RPMI8226 (cell line): ENCODE measurements at places on chromosomes 5 and 9.
A peak's percentile ranks its signal among the peaks of the same experiment; 100 is the strongest.

DNA sequence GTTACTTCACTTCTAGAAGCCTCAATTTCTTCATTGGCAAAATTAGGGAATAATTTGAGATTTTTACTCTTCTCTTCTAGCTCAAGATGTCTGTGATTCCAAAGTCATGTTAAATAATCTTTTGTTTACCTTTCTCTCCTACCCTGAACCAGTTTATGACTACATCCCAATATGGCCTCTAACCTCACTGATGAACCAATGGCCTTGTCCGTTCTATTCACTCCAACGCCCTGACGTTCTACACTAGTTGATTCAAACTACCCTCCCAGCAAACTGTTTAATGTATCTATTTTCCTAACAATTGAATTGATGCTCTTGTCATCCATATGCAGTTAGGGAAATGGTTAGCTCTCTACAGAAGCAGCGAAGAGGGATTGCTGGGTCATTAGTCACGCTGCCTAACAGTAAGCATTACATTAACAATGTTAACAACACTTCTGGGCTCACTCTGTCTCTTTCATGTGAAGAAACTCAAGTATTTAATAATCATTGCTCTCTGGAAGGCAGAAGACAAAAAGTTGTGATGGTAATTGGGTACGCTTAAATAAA is 38.0 kb downstream of the RAPGEF1 start:
- no peak for DNase-seq

DNA sequence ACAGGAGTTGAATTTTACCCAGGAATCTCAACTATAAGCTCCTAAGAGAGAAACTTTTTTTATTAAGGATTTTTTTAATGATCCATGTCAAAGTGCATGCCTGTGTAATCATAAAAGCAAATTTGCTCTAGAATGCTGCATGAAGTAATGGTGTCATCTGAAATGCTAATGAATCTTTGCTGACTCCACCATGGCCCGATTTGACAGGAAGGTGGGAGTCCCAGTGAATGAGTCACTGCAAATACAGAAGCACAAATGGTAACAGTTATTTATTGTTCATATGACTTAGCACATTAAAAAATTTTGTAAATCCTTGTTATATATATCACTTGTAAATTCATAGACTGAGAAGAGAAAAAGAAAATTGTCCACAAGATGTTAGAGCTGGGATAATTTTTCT is 341.3 kb downstream of the RASEF start:
- no peak for DNase-seq

DNA sequence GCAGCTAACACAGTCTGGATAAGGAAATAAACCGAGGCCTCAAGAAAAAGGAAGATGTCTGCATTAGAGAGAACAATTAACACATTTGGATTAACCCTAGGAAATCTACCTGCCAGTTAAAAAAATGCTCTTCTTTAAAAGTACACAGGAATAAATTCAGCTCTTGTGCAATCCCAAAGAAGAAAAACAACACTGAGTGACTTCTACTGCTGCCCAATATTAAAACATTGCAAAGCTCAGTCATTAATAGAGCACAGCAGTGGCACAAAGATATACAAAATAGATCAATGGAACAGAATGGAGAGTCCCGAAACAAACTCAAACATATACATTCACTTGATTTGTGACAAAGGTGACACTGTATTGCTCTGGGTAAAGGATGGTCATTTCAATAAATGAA is 119.7 kb downstream of the GNAQ start:
- no peak for DNase-seq

- DNase-seq, result peak; percentile 68
Observed at GRCh38 chr5:140239939-140240700, 62.8 kb downstream of the PFDN1 start.

DNA sequence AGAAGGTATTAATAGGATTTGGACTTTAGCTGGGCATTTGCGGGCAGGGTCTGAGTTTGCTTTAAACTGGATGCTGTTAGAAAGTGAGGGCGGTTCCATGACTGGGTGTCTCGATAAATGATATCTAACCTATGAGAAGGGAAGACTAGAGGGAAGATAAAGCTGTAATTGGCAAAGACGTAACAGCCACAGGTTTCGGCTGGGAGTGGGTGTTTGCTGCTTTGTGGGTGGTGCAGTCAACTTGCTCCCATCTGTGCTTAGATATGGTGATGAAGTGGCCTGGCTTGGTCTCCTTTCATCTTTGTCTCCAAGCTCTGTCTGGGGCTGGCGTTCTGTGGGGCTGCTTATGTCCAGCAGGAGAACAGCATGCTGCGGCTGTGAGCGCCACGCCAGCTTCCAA is 23.3 kb downstream of the OR2V1 start:
- DNase-seq, result no peak

- no peak for DNase-seq
Observed at GRCh38 chr9:24071716-24072115, 245.7 kb upstream of the ELAVL2 start.

GRCh38 chr5:136169218-136169617 is 23.7 kb downstream of the SMIM32 start:
- no peak for DNase-seq
